ENCODE measurements at places on chromosomes 2 and 18.
A peak's percentile ranks its signal among the peaks of the same experiment; 100 is the strongest.

DNA sequence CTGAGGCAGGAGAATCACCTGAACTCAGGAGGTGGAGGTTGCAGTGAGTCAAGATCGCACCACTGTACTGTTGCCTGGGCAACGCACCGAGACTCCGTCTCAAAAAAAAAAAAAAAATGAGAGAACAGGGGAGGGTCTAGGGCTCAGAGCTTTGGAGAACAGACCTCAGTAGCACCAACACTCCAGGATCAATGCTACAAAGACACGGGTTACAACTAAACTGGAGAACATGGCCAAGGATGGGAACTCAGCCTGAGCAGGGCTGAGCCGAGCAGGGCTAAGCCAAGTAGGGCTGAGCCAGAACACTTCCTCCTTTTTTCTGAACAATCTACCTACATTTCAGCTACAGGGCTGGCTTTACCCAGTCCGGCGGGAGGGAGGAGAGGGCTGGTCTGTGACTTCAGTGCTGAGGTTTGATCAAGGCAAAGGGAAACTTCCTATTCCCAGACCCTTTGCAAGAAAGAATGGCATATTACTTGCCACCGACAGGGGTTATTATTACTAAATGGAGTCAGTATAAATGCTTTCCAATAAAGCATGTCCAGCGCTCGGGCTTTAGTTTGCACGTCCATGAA lies 2.9 kb upstream of the CASP8 start:
- peak; percentile 43 for DNase-seq

DNA sequence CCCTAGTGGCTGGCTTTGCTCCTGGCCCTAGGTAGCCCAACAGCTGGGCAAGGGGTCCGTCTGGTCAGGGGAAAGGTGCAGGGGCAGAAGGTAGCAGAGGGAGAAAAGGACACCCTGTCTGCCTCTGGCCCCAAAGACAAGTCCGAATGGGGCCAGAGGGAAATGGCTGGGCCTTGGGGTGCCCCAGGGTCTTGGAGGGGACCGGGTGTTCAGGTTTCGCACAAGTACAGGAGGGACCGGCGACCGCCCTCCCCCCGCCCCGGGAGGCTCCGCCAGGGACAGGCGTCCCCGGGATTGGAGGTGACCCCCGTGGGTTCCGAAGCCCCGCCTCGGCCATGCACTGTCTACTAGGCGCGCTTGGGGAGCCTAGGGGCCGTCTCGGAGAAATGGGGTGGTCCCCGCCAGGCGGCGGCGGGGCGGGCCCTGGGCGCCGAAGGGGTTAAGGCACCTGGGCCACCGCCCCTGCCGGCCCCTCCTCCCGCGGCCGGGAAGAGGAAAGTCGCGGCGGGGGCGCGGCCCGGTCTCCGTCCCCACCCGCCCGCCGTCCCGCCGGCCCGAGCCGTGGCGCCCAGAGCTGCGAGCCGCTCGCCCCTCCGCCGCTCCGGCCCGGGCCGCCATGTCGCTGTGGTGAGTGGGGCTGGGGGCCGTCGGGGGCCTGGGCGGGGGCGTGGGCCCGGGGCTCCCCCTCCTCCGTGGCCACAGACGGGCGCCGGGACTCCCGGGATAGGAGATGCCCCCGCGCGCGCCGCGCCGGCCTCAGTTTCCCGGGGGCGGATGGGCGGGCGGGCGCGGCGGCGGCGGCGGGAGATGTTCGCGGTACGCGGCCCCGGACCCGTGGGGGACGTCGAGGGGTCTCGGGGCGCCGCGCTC lies at the start of gene B3GNT7:
Gene B3GNT7, plus strand, starts transcription at position 523 of the 870 bp plus-strand sequence. Its CDS starts 94 bp downstream, at position 617.
- no peak for DNase-seq

GRCh38 chr2:67309281-67309680 lies 87.9 kb upstream of the ETAA1 start:
- DNase-seq, result no peak

GRCh38 chr2:154686162-154686561 lies 12.3 kb upstream of the KCNJ3 start:
- DNase-seq, result no peak

GRCh38 chr2:133377021-133377481 lies 191.2 kb downstream of the NCKAP5 start:
- no peak for DNase-seq

- DNase-seq, result no peak
Observed at GRCh38 chr18:79627750-79628294, 51.8 kb upstream of the CTDP1 start.

GRCh38 chr18:72908181-72908580 lies 40.4 kb upstream of the NETO1 start:
- no peak for DNase-seq

DNA sequence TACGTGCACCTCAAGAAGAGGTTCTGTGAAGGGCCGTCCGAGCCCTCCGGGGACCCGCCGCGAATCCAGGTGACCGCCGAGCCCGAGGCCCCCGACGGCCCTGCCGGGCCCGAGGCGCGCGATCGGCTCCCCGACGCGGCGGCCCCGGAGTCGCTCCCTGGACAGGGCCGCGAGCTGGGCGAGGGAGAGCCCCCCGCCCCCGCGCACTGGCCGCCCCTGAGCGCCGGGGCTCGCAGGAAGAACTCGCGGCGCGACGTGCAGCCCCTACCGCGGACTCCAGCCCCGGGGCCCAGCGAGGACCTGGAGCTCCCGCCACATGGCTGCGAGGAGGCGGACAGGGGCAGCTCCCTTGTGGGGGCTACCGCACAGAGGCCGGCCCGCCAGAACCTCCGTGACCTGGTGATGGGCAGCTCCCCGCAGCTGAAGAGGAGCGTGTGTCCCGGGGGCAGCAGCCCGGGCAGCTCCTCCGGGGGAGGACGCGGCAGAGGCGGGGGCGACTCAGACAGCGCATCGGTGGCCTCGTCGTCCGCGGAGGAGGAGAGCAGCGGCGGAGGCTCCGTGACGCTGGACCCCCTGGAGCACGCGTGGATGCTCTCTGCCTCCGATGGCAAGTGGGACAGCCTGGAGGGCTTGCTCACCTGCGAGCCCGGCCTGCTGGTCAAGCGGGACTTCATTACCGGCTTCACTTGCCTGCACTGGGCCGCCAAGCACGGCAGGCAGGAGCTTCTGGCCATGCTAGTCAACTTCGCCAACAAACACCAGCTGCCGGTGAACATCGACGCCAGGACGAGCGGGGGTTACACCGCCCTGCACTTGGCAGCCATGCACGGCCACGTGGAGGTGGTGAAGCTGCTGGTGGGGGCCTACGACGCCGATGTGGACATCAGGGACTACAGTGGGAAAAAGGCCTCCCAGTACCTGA lies 812 bp downstream of the SOWAHC start:
- DNase-seq, result no peak

- no peak for DNase-seq
Observed at GRCh38 chr2:172200495-172201085, 97.9 kb upstream of the DLX2 start.

DNA sequence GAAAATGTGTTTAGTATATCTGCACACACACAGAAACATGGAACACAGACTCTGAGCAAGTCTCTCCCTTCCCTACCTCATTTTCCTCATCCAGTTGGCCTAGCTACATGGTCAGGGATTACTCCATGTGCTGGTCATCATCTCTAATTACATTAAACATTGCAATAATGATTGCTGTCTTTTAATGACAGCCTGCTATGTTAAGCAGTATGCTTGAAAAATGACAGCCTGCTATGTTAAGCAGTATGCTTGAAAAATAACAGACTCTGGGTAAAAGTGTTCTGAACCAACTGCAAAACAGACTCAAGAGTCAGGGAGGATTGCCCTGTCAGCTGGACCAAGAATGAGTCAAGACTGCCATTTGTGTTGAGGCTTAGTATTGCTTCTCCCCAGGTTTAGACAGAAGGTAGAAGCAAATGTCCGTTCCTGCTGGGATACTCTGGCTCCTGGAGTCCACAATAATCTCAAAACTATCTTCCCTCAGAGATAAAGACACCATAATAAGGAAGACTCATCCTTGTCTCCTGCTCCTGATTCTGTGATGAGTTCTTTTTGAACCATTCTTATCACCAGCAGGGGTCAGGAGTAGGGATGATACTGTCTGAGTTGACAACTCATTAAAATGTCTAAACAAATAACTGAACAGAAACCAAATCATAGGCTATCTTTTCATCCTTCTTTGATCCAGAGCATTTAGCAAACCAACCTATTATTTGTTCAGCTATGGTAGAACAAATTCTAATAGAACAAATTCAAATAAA lies 57.7 kb downstream of the CCDC93 start:
- DNase-seq, result no peak

GRCh38 chr18:13428319-13428718 lies 209.8 kb downstream of the LDLRAD4 start:
- no peak for DNase-seq

DNA sequence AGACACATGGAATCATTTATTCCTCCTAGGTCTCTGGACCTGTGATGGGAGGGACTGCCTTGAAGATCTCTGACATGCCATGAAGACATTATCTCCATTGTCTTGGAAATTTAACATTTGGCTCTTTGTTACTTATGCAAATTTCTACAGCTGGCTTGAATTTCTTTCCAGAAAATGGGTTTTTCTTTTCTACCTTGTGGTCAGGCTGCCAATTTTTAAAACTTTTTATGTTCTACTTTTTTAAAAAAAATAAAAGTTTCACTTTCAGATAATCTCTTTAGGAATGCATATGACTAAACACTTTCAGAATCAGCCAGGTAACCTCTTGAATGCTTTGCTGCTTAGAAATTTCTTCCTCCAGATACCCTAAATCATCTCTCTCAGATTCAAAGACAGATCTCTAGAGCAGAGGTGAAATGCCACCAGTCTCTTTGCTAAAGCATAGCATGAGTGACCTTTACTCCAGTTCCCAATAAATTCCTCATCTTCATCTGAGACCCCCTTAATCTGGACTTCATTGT lies 209.6 kb downstream of the RPRM start:
- no peak for DNase-seq

DNA sequence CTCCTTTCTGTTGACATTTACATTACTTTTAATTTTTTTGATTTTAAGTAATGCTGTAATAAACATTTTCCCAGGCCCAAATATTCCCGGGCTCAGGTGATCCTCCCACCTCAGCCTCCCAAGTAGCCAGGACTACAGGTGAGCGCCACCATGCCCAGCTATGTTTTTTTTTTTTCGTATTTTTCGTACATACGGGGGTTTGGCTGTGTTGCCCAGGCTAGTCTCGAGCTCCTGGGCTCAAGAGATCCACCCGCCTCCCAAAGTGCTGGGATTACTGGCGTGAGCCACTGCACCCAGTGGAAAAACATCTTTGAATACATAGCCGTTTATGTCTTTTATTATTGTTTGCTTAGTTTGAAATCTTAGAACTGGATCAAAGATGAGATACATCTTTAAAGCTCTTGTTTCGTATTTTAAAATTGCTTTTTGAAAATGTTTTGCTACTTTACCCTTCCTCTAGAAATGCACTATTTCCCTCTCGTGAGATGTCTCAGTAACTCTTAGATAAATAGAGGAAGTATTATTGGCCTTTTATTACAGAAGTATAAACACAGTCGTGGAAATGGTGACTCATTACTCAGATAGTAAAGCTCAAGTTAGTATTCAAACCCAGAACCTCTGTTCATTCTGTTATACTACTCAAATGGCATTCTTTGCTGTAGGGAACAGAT lies 2.4 kb downstream of the SMCHD1 start:
- DNase-seq, result no peak

DNA sequence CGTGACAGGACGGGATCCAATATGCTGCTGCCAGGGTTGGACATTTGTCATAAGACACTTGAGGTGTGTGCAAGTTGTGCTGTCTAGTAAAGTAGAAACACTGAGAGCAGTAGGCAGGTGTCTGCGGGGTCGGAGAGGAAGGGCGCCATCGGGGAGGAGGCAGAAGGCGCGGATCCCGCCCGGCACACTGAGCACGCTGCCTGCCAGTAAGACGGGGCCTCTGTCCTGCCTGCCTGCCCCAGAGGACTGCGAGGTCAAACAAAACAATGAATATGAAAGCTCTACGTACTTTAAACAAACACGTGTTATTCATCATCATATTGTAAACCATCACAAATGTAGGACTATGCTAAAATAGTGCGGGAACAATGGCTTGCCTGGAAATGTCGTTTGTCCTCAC lies 349.3 kb upstream of the SALL3 start:
- no peak for DNase-seq

DNA sequence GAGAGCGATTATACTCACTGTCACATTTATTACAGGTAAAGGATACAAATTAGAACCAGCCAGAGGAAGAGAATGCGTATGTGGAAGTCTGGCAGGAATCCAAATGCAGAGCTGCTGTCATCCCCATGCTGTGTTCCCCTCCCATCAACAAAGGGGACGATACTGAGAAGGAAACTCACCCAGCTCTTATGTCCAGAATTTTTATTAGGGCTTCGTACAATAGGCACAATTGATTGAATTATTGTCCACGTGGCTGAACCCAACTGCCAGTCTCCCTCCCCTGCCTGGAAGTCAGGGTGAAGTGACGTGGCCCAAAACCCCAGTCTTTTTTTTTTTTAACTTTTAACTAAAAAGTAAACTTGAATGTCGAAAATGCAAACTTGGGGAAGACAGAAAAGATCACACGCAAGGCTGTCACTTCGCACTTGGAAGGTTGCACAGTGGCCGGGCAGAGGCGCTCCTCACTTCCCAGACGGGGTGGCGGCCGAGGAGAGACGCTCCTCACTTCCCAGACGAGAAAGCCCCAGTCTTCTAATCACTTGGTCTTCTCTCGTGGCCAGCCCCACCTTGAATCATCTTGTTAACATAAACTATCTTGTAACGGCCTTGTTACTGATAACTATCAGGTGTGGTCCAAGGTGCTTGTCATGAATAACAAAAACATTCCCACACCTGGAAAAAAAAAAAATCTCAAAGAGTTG lies 40.0 kb upstream of the ITSN2 start:
- DNase-seq, result no peak

DNA sequence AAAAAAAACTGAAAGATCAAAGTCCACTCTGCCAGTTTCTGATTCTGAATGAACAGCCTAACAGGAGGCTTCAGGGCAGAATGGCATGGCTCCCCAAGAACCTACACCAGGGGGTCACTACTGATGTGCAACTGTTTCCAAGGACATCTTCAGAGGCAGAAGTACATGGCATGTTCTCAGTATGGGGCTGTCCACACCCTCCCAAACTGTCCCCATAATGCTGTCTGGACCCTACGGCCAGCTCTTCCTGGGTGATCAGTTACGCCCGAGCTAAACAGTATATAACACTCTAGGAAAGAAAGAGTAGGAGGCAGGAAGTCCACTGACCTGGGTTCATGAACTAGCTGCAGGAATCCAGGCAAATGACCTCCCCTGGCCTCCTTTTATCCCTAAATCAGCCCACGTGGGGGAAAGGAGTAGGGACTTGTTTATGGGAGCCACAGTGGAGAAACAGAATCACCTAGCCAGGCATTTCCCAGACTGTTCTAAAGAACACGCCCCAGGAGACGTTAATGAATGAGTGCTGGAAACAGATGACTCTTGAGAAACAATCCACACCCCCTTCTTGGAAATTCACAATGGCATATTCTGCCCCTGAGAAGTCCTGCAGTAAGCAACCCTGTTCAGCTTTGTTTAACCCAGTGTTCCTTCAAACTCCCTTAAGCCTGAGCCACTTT lies 2.5 kb downstream of the TMBIM1 start:
- DNase-seq, result no peak
